ENCODE measurements at places on chromosomes 7 and 10.

DNA sequence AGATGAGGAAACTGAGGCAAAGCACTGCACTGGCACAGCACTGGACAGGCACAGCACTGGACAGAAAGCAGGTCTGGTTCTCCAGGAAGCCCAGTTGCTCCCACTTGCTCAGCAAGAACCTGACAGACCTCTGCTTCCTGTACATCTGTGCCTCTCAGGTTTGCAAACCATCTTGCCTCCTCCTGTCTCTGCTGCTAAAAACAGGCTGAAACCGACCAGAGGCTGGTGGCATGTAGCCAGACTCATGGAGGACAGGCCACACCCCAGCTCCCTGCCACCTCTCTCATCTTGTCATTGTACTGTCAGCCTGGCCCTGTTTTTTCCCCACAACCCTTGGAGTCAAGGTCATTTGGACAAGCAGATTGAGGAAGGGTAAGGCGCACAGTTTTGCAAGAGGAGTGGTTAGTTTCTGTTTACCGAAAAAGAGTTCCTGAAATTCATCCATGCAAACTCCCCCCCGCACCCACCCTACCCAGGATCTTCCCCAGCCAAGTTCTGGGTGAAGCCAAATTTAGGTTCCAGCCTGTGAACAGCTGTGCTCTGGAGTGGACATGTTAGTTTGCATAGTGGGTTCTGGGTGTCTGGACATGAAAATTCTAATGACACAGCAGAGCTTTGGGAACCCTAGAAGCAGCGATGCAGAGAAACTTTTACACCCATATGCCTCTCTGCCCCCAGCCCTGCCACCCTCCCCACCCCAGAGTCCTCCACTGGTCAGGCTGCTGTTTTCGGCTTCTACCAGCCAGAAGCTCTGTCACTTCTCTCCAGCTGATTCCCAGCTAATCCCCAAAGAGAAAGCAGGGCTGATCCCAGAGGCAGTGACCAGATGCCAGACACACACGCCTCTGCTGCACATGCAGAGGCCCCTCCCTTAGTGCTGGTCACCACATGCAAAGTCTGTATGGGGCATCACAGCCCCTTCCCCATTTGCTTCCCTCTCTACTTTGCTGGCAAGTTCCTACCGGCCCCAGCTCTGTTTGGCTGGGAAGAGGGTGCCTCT lies 8.5 kb upstream of the C10orf105 start:
- no peak for DNase-seq
- H3K36me3 ChIP-seq = no peaks in the 10 kb centered on the region
- H3K4me1 ChIP-seq = peaks cover 30% of the 10 kb centered on the region

GRCh38 chr7:3078514-3078913 lies 34.8 kb upstream of the CARD11 start:
- H3K27me3 ChIP-seq = no peaks in the 10 kb centered on the region
- no peak overlapping the region for H3K4me3 ChIP-seq
- H3K36me3 ChIP-seq = no peaks in the 10 kb centered on the region
- H3K27ac ChIP-seq = no peak overlapping the region

GRCh38 chr7:7984424-7984823 lies 15.8 kb downstream of the GLCCI1 start:
- no peaks in the 10 kb centered on the region for H3K27me3 ChIP-seq
- no peaks in the 10 kb centered on the region for H3K36me3 ChIP-seq
- no peak overlapping the region for H3K27ac ChIP-seq
- no peaks in the 10 kb centered on the region for H3K4me1 ChIP-seq
- H3K4me3 ChIP-seq = no peak overlapping the region

GRCh38 chr7:78172267-78172757 lies 373.7 kb downstream of the PHTF2 start:
- no peaks in the 10 kb centered on the region for H3K4me1 ChIP-seq
- no peak for DNase-seq
- H3K27me3 ChIP-seq = peaks cover 6% of the 10 kb centered on the region
- no peaks in the 10 kb centered on the region for H3K36me3 ChIP-seq
- no peak overlapping the region for H3K4me3 ChIP-seq
- no peak overlapping the region for H3K27ac ChIP-seq

- no peaks in the 10 kb centered on the region for H3K27me3 ChIP-seq
- H3K36me3 ChIP-seq = no peaks in the 10 kb centered on the region
- H3K4me3 ChIP-seq = no peak overlapping the region
- H3K27ac ChIP-seq = no peak overlapping the region
- H3K4me1 ChIP-seq = peaks cover 15% of the 10 kb centered on the region
Measured at GRCh38 chr7:92843034-92843760, 6.8 kb upstream of the CDK6 start.

All from RWPE2 (cell line).